ENCODE measurements at places on chromosomes 3 and 15.

- no peak for DNase-seq
Measured at GRCh38 chr3:12986986-12987385, 86.2 kb downstream of the IQSEC1 start.

DNA sequence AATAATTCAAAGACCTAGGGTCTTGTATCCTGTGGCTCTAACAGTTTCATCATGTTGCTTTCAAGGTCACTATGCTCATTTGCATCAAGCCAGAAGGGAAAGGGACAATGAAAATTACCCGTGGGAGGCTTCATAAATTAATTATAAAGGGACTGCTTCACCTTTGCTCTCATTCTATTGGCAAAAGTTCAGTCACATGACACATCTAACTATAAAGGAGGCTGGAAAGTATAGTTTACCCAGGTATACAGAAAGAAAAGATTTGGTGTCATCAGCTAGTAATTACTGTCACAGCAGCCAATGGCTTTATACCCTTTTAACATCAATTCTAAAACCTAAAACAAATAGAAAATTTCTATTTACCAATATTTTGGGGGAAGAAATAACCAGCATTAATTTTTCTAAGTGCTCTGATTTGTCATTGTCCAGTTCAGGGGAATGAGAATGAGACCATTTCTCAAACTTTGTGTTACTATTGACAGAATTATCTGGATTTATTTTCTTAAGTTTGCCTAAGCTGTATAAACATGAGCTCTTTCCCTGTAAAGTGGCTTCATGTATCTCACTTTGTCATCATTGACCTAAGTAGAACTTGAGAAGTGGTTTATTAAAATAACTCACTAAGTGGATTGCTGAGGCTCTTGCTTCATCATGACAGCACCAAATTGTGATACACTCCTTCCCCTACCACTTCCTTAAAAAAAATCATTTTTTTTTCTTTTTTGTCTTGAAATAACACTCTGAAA, 257.7 kb upstream of the PEX5L start:
- DNase-seq: no peak

DNA sequence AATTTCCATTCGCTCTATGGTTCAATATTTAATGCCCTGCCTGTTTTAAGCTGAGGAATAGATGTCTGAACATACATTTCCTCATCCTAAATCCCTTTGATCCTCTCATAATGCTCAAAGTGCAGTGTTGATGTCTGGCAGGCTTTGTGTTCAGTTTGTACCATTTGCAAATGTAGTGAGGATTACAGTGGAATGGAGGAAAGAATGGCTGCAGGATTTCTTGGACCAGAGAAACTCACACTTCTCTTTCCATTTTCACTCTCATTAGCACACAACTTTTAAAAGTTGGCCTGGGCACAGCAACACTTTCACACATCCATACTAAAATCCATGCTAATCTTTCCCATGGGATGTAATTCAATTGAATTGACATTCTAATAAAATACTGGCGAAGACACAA, 28.6 kb upstream of the THRB start:
- no peak for DNase-seq

DNA sequence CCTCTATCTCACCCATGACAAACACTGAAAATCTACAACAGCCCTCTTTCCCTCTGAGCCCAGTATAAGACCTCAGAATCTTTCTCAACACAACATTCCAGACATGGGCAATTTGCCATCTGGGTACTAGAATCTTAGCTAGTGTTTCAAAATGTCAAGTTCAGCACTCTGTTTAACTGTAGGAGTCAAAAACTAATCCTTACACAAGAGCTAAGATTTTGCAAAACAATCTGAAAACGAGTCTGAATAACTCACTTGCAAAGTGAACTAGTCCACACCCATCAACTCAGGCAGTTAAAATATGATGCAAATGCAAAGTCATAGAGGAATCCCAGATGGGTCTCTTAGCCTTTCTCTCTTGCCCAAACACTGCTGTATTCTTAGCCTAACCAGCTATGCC, 67.8 kb downstream of the GPR176 start:
- no peak for DNase-seq

DNA sequence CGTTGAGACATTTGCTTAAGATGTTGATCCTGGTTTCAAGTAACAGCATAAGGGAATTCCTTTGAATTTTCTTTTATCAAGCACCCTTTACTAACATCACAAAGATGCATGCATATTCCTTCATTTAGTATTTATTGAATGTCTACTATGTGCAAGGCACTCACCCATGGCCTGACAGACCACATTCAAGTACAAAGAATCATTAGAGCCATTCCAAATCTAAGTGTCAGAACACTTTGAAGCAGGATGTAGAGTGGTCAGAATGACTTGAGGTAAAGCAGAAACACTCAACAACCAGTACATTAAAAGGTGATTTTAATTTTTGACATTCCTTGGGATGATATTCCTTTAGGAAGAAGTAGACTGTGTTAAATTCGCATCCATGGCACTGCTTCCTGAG, 6.0 kb upstream of the WDR5B start:
- no peak for DNase-seq

GRCh38 chr15:67093504-67093862, 28.1 kb downstream of the SMAD3 start:
- DNase-seq: no peak

GRCh38 chr15:70101459-70102113, 3.9 kb upstream of the TLE3 start:
- DNase-seq: no peak

DNA sequence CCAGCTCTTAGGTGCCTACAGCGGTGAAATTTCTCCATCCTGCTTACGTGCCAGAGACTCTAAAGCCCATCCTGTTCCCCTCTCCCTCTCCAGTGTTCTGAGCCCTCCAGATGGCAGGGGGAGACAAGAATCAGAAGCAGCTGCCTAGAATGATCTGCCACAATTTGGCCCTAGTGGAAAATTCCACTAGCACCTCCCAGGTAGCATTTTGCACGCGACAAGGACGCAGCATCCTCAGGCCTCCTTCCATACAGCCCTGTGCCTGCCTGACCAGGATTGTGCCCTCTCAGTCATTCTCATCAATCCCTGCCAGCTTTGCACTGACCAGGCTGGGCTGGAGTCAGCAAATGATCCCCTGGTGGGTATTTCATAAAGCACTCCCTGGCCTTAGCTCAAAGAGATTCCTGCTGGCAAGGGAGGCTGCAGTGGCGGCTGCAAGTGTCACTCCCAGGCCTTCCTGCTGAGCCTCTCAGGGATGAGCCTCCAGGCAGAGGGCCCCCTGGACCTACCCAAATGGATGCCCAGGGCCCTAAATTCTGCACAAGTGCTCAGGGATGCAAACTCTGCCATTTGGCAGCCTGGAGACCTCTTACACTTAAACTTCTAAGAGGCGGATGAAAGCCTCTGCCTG, 130.2 kb upstream of the ATP2B2 start:
- no peak for DNase-seq

DNA sequence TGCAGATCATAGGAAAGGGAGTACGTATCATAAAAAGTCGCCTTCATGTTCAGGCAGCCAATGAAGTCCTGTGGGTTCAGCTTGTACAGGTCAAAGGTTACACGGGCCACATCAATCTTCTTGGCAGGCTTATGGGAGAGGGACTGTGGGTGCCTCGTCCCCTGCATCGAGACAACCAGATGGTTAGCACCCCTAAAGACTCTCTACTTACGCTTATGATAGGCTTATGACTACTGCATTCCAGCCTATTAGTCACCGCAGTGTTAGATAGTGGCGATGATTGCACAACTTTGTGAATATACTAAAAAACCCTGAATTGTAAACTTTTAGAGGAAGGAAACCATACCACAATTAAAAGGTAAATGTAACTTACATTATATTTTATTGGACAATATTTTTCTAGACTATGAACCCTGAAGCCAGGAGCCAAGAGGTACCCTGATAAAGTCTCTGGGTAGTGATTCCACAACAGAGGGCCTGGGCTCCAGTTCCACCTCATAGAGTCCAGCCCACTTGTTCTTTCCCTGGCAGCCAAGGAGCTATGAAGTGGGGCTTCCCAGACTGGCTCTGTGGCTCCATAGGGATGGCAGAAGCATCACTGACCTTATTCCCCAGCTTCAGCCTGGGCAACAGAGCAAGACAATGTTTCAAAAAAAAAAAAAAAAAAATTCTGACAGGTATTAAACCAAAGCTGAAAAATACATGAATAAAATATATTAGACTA, 2.5 kb upstream of the FANCD2 start:
- DNase-seq: no peak

DNA sequence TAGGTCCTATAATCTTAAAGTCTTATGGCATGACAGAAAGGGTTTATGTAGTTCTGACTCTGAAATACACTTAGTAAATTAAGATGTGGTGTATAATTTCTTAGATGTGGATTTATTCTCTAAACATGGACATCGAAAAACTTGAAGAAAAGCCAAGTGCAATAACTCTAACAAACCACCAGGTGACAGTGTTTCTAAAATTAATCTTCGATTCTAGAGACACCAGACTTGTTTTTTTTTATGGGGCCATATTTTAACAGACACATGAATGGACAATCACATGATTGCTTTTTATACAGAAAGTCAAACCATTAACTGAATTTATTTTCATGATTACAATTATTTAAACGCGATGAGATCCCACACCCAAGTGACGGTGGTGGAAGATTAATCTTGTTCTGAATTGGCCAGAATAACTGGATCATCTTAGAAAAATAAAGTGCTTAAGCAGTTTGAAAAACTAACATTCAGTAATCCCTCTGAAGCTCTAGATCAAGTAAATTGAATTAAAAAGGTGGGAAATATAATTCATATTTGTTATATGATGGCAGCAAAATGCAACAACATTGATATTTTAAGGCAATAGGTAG, 305.1 kb downstream of the LSAMP start:
- DNase-seq: no peak

- DNase-seq: no peak
Measured at GRCh38 chr3:122789585-122790273, 3.9 kb downstream of the HSPBAP1 start.

DNA sequence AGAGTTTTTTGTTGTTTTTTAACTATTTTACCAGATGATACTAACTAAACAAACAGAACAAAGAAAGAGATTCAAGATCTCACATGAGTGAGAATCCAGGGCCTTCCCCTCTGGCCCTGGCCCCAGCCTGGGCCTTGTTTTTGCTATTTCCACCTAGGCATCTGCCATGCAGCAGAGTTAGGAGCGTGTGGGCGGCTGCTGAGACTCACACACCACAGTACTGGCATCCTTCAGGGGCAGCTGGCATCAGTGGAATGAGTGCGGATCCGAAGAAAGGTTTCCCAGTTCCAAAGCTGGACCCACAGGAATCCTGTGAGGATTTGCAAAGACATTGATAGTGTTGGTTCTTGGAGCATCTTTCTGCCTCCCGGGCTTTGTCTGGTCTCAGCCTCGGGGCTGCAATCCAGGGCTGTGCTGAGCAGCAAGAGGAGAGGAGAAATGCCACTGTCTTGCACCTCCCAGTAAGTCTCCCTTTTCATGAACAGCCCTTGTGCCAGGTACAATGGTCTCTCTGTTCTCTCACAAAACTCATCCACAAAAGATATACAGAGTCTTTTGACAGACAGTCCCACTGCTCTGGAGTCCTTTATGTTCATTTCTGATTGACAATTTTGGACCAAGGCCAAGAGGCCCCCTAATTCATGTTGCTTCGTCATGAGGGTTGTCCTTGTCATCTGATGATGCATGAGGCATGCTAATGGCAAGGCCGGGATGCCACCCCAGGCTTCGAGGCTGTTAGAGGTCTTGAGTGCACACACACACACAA, 46.6 kb downstream of the APH1B start:
- DNase-seq: no peak

DNA sequence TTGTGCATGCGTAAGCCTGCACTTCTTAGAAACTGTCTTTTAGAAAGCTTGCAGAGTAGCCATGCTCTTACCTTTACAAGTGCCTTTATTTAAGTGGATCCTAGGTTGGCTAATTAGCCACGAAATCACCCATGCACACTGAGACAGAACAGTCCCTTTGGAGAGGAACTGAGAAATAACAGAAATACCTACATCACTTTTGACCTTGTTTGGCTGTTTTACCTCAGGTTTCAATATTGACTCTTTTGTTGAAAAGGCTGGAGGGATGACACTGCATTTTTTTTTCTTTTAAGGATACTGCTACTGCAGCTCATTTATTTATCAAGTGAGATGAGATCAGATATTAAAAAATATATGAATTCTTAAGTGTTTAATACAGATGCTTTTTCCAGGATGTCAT, 155.6 kb upstream of the GOLIM4 start:
- no peak for DNase-seq

DNA sequence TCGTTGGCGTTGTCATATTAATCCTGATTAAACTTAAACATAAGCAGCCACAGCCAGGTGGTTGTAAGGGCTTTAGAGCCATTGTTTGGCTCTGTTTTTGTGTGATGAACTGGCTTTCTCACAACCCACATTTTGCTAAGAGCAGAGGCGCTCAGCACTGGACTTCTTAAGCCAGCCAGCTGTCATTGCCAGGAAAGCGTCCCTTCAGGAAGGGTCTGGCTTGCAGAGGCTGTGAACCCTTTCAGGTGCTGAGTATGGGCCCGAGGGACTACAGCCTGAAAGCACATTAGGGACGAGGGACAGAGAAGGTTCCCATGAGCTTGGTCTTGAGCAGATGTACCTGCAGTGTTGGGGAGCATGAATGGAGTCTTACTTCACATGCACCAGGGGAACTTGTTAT, 112.3 kb downstream of the CHCHD6 start:
- no peak for DNase-seq

DNA sequence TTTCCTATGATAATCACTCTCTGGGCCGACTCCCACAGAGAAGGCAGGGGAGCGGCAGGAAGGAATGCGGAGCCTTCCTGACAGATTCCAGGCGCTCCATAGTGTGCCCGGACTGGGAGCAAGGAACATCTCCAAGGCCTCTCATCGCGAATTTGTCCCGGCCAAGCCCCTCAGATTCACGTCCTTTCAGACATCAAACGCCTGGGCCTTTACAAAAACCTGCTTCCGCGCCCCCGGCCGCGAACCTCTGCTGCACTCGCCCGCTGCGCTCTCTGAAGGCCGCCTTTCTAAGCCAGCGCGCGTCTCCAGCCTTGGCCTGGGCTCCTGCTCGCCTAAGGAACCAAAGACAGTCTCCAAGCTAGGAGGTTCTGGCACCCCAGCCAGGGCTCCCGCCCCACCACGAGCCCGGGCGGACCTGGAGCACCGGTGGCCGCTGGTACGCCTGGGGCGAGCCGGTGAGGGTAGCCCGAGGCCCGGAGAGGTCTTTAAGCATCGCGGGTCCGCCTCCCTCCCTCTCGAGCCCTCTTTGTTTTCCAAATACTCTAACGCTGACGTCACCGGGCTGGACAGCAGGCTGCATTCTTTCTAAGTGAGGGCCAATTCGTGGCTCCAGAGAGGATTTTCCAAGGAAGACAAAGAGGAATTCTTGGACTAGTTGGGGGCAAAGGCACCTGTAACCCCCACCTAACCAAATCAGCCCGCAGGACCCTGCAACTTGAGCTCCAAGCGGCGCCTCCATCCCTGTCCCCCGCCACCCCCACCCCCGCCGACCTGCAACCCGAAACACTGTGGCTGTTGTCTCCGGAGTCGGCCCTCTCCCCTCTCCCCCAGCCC, 759 bp downstream of the AMOTL2 start:
- no peak for DNase-seq

DNA sequence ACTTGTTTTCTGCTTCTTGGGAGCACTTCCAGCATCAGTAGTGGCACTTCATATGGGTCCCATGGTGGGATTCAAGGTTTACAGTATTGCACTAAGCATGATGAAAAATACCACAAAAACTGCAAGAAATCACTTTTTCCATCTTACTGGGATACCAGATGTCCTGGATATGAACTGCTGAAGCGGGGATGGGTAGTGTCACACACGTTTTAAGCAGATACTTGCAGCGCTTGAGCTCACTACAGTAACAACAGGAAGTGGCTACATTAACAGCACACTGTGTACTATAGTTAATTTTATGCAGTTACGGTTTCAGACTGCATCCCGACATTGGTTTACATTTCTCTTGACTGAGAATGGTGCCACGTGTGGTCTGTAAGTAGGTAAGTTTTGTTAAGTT, 3.5 kb upstream of the ISG20 start:
- no peak for DNase-seq
